ENCODE measurements at places on chromosomes 11 and 22.

GRCh38 chr11:69296890-69297786 lies 3.2 kb downstream of the MYEOV start:
- peak; percentile 95 for DNase-seq

DNA sequence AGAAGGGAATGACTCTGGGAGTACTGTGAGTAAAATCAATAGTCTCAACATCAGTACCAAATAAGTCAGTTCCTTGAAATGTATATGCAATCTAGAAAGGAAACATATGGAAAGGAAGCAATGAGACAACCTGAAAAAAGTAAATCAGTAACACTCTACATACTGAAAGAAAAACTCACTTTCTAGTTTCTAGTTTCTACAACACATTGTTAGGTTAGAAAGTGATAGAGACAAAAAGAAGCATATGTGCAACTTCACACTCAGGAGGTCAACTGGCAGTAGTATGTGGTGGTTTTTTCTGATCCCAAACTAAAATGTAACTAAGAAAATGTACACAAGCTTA lies 156.5 kb upstream of the SOX6 start:
- no peak for DNase-seq

- no peak for DNase-seq
Observed at GRCh38 chr22:25746012-25746373, 4.0 kb downstream of the MYO18B start.

DNA sequence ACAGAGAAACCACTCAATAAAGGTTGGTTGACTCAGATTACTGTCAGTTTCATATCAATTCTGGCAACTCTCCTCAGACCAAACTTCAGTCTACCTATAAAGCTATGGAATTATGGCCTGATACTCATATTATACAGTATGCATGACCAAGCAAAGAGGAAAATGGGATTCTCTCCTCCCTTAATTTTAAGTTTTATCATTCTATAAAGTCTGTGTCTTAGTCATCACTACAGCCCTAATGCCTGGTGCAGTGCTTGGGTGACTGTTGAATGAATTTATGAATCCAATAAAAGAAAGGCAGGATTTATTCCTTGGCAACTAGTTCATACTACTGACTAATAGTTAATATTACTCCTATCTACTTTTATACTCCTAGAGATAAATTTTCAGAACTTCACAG lies 37.6 kb upstream of the GRAMD1B start:
- DNase-seq = no peak

DNA sequence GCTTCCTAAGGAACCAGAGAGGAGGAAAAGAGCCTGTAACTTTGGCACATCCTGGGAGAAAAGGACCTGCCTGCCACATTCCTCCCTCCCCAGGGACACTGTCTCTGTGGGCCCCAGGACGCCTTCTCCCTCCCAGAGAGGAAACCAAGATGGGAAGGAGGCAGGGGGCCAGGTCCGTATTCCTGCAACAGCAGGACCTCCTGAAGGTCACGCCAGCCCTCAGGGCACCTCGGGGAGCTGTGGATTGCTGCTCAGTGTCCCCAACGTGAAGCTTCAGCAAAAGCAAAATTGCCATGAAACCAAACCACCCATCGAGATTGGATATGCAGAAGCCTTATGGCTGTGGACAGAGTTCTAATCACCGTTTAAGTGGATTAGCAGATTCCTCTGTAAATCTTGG lies 86.7 kb downstream of the ARHGAP8 start:
- no peak for DNase-seq

DNA sequence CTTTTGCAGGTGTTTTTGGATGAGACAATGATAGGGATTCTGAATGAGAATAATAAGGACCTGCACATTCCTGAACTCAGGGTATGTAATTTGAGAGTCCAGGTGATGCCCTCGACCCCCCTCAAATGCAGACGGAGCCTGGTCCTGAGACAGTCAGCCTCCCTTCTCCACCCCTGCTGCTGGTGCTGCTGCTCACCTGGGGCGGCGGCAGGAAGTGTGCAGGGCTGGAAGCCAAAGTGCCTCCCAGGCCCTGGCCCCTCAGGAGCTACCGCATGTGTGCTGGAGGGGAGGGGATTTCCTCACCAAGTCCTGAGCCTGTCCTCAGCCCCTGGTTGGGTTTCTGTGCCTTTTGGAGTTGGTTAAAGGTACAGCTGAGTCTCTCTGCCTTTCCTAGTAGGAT lies 19.0 kb upstream of the GLB1L2 start:
- DNase-seq = no peak

- no peak for DNase-seq
Observed at GRCh38 chr11:68517121-68517741, 56.7 kb downstream of the PPP6R3 start.

DNA sequence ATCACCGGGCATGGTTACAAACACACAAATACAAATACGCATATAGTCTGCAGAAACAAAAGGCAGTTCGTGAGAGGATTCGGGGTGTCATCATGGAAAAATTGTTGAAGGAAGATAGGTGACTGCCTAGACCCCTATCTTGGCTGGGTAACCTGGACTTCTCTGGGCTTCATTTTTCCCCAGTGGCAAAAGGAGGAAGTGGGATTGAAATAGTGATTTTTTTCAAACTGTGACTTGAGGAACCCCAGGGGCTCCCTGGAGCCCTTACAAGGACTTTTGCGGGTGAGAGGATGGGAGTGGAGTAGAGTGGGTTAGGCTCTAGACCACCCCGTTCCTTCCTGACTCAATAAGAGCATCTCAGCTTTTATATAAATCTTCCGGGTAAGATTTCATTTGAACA lies 1.0 kb upstream of the ELF5 start:
- no peak for DNase-seq

GRCh38 chr11:111417011-111417765 lies 38.1 kb upstream of the POU2AF1 start:
- peak; percentile 42 for DNase-seq

- no peak for DNase-seq
Observed at GRCh38 chr22:29207243-29207550, 1.5 kb downstream of the EMID1 start.

- no peak for DNase-seq
Observed at GRCh38 chr22:30857791-30858190, 110.8 kb downstream of the MORC2 start.

- no peak for DNase-seq
Observed at GRCh38 chr11:30009060-30009459, 7.8 kb downstream of the KCNA4 start.

DNA sequence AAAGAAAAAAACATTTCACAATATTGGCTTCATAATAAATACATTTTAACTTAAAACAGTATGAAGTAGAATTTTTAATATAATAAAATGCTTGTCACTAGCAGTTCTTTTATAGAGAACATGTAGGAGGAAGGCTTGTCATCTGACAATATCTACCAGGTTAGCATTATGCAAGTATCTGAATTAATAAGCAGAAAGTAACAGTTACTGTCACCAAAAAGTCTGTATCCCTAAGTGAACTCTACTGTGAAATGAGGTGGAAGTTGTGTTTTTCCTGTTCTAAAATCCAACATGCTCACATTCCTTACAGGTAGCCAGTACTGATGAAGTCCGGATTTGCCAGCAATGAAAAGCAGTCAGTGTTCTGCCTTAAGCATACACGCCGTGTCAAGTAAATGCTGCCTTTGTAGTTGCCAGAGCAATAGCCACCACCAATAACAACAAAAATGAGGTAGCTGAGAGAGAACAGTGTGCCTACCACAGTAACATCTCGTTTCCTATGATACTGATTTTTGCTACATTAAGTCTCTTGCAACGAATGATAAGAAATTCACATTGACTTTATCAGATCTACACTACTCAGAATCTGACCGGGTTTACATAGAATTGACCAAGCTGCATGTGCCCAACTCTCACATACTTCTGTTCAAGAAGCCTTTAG lies 95.5 kb downstream of the SIK3 start:
- no peak for DNase-seq

DNA sequence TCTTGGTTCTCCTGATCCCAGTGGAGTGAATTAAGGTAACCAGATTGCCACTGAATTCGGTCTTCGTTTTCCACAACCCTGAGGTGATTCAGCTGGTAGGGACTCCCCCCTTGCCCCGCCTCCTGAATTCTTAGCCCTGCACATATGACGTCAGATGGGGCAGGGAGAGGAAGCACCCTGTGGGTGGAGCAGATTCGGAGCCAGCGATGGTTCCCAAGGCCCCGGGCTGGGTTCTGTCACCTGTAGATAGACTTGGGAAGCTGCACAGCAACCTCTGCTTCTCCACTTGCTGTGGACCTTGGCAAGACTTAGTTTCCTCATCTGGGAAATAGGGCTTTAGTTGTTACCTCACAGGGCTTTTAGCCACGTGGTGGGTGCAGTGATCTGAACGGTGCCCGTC lies 67.8 kb downstream of the CTTN start:
- peak; percentile 13 for DNase-seq

DNA sequence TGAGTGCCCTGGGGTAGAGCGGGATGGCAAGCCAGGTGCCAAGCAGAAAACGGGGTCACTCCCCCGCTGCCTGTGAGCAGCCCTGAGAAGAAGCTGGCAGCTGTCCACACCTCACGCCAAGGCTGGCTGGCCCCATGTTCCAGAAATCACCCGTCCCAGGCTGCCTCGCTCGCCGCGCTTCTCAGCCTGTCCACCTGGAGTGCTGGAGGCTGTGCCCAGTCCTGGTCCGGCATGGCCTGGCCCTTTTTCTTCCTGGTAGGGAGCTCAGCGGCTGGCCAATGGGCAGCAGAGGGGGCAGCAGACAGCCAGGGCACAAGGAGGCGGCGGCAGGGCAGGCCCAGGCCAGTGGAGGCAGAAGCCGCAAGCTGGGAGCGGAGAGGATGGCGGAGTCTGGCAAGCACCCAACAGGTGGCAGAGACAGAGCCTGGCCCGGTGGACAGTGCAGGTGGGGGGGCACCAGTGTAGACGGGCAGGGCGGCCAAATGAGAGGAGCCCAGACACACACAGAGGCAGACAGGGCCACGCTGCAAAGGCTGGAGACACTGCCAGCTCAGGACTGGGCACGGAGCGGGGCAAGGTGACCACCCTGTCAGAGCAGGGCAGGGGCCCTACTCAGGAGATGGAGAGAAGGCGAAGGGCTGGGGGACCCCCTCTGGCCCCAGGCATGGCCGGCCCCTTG lies 37.2 kb upstream of the TH start:
- peak; percentile 2 for DNase-seq

- DNase-seq = no peak
Observed at GRCh38 chr22:44159221-44159620, 21.5 kb upstream of the PARVG start.

- no peak for DNase-seq
Observed at GRCh38 chr11:2571598-2572281, 126.9 kb downstream of the KCNQ1 start.

Measured in stimulated activated naive CD8-positive, alpha-beta T cell treated with anti-CD3 and anti-CD28 coated beads, Interleukin-15, Interleukin-2, amounts not matched to agents 100 U/mL and 50 U/mL, for 24 hours (primary cell).